ENCODE measurements at places on chromosomes 2 and 18. TPM values are rescaled to one million over a fixed set of nuclear protein-coding genes. Genes with fewer than 3 reads are reported as not detected.
A peak's percentile ranks its signal among the peaks of the same experiment; 100 is the strongest.

The THSD7B gene
- 5.6 TPM for polyA plus RNA-seq

The KIF3C gene
- polyA plus RNA-seq: 17.4 TPM

The ACTR1B gene
- 67.6 TPM for polyA plus RNA-seq

The FOSL2 gene
- 21.2 TPM for polyA plus RNA-seq

The DHRS9 gene
- polyA plus RNA-seq: 0.69 TPM

The DSG3 gene
- polyA plus RNA-seq: not detected

The NOTO gene
- polyA plus RNA-seq: not detected

The FAM237A gene
- not detected for polyA plus RNA-seq

The DYTN gene
- polyA plus RNA-seq: 0.31 TPM

The CDH19 gene
- polyA plus RNA-seq: 0.27 TPM

The KCNJ13 gene
- 2.1 TPM for polyA plus RNA-seq

The PROKR1 gene
- 0.17 TPM for polyA plus RNA-seq

The CHRNG gene
- polyA plus RNA-seq: 1.2 TPM

- no peak for DNase-seq
Measured at GRCh38 chr18:55401638-55402191, 186.3 kb downstream of the TCF4 start.

DNA sequence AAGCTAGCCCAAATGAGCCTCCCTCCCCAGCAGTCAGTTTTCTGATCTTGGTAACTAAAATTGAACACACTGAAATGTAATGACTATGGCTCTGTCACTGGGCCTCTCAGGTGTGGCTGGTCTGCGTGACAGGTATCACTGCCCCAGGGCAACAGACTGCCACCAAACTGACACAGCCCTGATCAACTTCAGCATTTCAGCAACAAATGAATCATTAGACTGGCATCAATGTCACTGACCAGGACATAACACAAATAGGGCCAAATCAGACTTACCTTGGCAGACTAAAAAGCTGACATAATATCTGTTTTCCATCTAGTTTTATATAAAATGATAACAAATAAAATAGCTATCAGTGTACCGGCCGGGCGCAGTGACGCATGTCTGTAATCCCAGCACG, 290.8 kb upstream of the CHAC2 start:
- DNase-seq: no peak

- DNase-seq: no peak
Measured at GRCh38 chr2:219565130-219566080, 5.9 kb downstream of the OBSL1 start.

DNA sequence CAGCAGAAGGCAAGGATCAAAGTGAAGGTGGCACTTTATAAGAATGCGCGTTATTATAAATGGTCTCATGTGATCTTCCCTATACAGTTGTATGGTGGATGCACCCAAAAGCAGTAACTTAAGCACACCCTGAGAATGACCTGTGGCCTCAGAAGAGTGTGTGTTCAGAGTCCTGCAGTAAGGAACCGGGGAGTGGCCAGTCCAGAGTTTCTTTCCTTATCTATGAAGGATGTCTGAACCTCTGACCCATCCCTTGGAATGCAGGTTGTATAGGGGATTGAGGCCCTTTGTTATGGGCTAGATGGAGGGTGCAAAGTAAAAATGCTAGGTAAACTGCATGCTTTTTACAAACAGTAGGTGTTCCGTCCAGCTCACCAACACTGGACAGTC, 43.6 kb upstream of the ANKRD44 start:
- DNase-seq: no peak

- no peak for DNase-seq
Measured at GRCh38 chr2:30237239-30237965, 6.1 kb downstream of the LBH start.

DNA sequence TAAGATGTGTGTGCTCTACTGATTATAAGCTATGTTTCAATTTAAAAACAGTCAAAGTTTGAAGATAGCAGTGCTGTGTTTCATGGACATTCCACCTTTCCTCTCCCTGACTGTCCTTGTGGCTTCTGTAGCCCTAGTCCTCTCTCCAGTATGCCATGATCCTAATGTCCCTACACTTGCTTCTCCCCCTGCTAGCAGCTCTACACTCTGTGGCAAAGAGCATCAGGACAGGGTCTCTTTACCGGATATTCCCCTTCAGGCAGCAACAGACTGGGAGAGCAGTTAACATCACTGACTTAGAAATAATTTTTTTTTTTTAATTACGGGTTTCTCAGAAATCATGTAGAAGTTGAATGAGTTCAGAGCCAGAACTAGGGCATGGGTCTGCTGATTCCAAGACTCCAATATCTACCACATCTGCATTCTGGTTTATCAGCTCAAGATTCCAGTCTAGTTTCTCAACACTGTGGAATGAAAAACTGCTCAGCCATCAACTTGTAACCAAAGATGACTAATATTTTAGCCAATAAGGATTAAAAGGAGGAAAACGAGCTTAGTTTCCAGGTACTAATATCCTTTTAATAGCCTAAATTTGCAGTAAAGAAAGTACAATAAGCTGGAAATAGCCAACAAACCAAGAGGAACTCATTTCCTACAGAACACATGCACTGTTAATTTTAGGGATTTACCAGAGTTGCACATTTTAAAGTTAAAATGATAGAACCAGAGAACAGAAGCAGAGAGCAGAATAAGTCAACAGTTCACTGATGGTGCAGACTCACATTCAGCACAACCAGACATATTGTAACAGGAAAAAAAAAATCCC, 45.2 kb downstream of the TMEM131 start:
- no peak for DNase-seq

- DNase-seq: no peak
Measured at GRCh38 chr2:54995553-54995952, 54.7 kb downstream of the RTN4 start.

GRCh38 chr2:26934335-26934724, 36.1 kb upstream of the MAPRE3 start:
- no peak for DNase-seq

DNA sequence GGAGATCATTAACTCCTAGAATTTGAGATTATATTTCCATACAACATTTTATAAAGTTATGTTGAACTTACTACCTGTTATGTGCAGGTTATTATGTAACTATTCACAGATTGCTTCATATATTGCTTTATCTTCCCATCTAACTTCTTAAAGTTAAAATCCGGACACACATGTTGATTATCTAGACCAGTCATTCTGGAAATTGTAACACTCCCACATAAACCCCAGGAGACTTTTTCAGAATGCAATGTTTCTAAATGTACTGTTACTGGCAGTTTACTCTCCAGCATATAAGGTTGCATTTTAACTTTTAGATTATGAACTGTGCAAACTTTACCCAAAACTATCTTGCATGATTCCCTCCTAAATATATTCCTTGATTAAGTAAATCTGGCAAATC, 70.5 kb upstream of the FAM117B start:
- DNase-seq: no peak

GRCh38 chr2:102082571-102083392, 59.8 kb upstream of the IL1R1 start:
- no peak for DNase-seq

DNA sequence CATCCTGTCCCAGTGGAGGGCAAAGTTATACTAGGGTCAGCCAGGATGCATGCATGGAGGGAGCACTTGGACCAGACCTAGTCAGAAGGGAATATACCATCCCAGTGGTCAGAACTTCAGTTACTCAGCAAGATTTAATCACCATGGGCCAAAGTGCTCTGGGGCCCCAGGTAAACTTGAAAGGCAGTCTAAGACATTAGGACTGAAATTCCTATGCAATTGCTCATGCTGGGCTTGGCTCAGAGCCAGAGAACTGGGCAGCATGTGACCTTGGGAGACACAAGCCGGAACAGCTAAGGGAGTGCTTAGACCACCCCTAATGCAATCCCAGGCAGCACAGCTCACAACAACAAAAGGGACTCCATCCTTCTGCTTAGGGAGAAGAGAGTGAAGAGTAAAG, 401.3 kb downstream of the KCNJ3 start:
- DNase-seq: no peak

DNA sequence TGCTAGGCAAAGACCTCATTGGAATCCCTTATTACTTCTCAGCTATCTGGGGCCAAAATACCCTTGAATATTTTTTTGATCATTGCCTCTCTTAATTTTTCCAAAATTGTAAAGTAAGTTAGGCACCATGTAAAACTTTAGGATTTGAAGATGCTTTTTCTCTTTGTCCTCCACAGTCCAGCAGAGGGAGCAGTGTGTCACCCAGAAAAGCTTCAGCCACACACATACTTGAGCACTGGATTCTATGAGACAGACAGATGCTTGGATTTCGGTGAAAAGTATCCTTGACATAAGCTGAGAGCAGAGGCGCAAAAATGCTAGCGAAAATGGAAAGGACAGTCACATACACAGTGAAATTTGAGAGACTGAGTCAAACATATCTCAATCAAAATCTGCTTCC, 74.7 kb upstream of the KCNJ3 start:
- DNase-seq: peak; percentile 36

DNA sequence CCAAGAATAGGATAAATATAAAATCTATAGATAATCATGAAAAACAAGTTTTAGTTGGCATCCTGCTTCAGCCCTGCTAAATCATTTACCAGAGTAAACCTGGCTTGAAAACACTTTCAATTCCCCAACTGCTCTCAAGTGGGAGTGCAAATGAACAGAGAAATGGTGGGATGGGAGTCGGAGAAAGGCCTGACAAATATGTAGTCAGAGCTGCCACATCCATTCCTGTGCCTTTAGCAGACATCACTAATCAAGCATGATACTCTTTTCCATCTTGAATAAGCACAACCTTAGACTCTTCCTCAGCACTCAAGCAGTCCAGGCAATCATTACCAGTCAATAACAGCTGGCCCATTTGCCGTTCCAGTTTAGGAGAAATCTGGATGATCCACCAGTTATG, 101.3 kb downstream of the ANKRD44 start:
- no peak for DNase-seq

DNA sequence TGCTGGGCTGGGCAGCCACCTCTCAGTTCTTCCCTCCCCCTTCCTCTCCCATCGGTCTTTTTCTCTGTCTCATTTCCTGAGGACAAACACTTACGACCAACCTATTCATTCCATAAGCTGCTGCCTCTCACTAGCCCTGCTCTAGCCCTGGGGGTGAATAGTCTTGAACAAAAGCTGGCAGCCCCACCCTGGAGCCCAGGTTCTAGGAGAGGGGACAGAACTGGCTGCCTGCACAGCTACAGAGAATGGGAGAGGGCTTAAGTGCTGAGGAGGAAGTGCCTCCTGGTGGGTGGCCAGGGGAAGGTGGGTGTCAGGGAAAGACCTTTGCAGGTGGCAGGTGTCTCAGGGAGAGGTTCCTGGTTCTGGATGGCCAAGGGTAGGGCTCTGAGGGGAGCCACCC, 22.8 kb downstream of the ANO7 start:
- no peak for DNase-seq

GRCh38 chr2:136994793-136995192, 229.4 kb downstream of the THSD7B start:
- DNase-seq: no peak

- DNase-seq: no peak
Measured at GRCh38 chr2:118122594-118123281, 34.5 kb downstream of the INSIG2 start.

GRCh38 chr18:56038171-56039030, 450.4 kb upstream of the TCF4 start:
- DNase-seq: no peak

GRCh38 chr2:47072728-47073191, 82.3 kb downstream of the STPG4 start:
- DNase-seq: no peak

- DNase-seq: no peak
Measured at GRCh38 chr2:217293046-217293445, 433.2 kb upstream of the TNP1 start.

- DNase-seq: no peak
Measured at GRCh38 chr2:37984589-37984988, 59.5 kb downstream of the RMDN2 start.

GRCh38 chr2:222538535-222538934, 114.2 kb downstream of the SGPP2 start:
- no peak for DNase-seq

- DNase-seq: no peak
Measured at GRCh38 chr18:23902396-23902795, 112.2 kb upstream of the TTC39C start.

DNA sequence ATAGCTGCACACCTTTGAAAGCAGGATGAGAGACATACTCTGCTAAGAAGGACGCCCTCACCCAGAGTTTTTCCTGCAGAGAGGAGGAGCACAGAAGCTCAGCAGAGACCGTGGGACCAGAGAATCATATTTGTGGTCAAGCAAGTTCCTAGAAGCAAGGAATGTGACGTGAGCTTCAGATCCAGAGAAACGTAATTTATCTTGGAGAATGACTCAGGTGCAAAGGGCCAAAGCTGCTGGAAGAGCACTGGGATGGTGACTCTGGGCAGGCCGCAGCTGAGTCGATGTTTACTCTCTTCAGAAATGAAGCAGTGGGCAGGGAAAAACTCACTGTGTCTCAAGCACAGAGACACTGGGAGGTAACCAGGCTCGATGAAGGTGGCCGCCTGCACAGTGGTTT, 50.1 kb upstream of the IGFBP2 start:
- no peak for DNase-seq

DNA sequence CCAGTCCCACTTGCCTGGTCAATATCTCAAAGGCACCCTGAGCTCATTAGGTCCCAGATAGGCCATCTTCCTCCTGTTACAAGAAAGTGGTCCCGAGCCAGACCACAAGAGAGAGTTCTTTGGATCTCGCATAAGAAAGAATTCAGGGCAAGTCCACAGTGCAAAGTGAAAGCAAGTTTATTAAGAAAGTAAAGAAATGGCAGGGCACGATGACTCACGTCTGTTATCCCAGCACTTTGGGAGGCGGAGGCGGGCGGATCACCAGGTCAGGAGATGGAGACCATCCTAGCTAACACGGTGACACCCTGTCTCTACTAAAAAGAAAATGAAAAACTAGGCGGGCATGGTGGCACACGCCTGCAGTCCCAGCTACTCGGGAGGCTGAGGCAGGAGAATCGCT, 10.8 kb upstream of the SMAD7 start:
- no peak for DNase-seq

DNA sequence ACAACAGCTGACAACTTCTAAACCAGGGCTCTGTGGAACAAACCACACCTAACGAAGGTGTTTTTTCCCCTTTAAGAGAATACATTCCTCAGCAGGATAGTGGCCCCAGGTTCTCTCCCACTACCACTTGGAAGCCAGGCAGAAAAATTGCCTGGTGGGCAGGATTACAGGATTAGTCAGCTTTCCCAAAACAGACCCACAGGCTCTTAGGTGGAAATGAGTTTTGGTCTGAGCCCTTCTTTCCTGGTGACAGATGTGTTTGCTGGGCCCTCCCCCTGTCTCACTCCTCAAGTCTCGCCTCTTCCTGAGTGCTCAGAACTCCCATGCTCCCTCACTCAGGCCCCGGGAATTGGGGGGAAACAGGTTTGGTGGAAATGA, 139.4 kb upstream of the HAAO start:
- DNase-seq: no peak
